ENCODE measurements at places on chromosomes 13 and 19. TPM values are rescaled to one million over a fixed set of nuclear protein-coding genes. Genes with fewer than 3 reads are reported as not detected.

The FFAR1 gene
- not detected for total RNA-seq

The CCDC124 gene
- 68.2 TPM for total RNA-seq

The KCNN4 gene
- 0.28 TPM for total RNA-seq

The IL11 gene
- total RNA-seq: 0.21 TPM

The PRR36 gene
- 0.23 TPM for total RNA-seq

The ZNF569 gene
- total RNA-seq: 4.7 TPM

The HDGFL2 gene
- 107 TPM for total RNA-seq

The CAMSAP3 gene
- 9.3 TPM for total RNA-seq

The DNAAF3 gene
- total RNA-seq: 2.2 TPM

The ZNF784 gene
- 6.8 TPM for total RNA-seq

The FFAR2 gene
- 0.46 TPM for total RNA-seq

The EBI3 gene
- total RNA-seq: 9.7 TPM

The DPY19L3 gene
- 111 TPM for total RNA-seq

The SIGLEC8 gene
- total RNA-seq: not detected

The GRIN3B gene
- total RNA-seq: 0.95 TPM

The MADCAM1 gene
- 6.5 TPM for total RNA-seq

The TSPAN16 gene
- total RNA-seq: not detected

The KLHL1 gene
- not detected for total RNA-seq

The ZNF222 gene
- 6.5 TPM for total RNA-seq

The PSG6 gene
- not detected for total RNA-seq

The ZNF177 gene
- total RNA-seq: 1.1 TPM

The ZNF665 gene
- total RNA-seq: 3.8 TPM

The UBE2L5 gene
- total RNA-seq: not detected

The CHMP2A gene
- 130 TPM for total RNA-seq

The WDFY2 gene
- total RNA-seq: 22.7 TPM

The TINCR gene
- total RNA-seq: 0.33 TPM

The SIGLEC9 gene
- total RNA-seq: 0.82 TPM
